ENCODE measurements at places on chromosomes 2 and 18.

DNA sequence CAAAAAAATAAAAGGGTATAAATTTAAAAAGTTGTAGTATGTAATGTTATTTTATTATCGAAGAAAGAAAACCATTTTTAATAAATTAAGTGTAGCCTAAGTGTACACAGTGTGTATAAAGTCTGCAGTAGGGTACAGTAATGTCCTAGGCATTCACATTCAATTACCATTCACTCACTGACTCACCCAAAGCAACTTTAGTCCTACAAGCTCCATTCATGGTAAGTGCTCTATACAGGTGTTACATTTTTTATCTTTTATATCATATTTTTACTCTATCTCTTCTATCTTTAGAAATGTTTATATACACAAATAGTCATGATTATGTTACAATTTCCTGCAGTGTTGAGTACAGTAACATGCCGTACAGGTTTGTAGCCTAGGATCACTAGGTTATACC is 59.5 kb downstream of the RABL2A start:
- DNase-seq = no peak

GRCh38 chr2:6535572-6535971 is 330.1 kb downstream of the CMPK2 start:
- DNase-seq = no peak

GRCh38 chr18:47791461-47791985 is 138.9 kb downstream of the SMAD2 start:
- no peak for DNase-seq

- DNase-seq = no peak
Measured at GRCh38 chr2:85838181-85838580, 50.6 kb downstream of the ST3GAL5 start.

DNA sequence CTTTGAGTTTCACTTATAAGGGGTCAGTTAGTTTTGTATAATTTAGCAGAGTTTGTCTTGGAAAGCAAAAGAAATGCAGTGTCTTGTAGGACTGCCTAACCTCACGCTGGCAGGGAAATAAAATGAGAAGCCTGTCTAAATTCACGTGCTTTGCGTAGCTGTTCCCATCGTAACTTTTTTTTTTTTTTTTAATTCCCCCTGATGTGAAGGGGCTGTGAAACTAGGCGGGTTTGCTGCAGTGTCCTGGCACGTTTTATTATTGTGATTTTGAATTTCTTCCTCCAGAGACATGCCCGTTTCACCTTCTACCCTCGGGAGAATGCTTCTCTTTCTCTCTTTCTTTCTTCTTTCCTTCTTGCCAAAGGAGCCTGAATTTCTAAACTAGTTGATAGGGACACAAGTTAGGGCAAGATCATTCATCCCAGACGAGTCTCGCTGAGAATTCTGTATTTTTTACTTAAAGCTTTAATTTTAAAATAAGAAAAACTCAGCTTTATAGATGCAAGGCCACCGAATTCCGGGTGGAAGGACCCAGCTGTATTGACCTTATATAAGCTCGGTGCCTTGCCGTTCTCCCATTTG is 2.3 kb downstream of the MEIS1 start:
- no peak for DNase-seq

DNA sequence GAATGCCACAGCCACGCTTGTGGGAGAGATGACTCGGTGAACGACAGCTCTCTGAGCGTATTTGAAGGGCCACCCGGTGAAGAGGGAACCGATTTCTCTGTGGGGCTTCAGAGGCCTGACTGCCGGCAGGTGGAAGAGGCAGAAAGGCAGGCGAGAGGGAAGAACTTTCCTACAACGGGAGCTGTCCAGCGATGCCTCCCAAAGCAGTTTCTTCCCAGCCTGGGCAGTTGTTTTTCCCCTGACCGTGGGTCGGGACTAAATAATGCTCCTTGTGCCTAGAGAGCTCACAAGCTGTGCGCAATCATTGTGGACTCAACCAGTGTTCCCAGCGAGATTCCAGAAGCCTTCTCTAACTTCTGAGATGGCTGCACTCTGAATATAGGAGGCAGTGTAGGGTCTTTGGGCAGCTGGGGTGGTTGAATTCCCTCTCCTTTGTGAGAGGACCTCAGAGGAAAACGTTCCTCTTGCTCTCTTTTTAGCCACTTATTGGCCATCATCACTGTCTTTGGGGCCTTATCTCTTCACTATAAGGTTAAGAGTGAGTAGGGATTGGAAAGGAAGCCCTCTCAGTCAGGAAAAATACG is 710 bp downstream of the SEC11C start:
- DNase-seq = peak; percentile 10

DNA sequence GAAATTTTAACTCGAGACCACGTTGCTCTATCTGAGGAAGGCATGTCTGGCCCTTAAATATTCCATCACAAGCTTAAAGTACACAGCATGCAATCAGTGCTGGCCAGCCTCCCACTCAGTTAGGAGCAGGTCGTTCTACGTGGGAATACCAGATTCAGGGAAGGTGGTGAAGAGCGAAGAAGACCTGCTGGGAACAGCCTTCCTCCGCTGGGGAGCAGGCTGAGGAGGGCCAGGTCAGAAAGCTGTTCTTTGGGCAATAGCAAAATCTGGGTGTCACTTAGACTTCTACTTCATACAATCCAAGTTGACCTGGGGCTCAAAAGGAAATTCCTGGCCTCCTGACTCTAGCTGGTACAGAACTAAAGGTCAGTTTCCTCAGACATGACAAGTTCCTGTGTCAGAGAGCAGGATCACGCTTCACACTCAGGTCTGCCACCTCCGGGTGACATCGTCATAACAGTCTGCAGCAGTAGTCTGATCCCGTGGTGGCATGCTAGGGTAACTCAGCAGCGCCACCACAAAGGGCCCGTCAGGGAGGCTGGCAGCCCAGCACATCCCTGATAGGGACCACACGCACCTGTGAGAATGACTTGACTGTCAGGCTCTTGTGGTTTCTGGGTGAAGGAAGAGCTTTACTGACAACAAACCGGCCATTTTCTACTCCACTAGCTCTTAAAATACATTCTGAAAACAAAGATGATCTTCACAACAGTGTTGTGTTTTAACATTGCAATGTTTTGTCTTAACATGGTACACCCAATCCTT is 35.2 kb upstream of the NAPG start:
- peak; percentile 10 for DNase-seq

DNA sequence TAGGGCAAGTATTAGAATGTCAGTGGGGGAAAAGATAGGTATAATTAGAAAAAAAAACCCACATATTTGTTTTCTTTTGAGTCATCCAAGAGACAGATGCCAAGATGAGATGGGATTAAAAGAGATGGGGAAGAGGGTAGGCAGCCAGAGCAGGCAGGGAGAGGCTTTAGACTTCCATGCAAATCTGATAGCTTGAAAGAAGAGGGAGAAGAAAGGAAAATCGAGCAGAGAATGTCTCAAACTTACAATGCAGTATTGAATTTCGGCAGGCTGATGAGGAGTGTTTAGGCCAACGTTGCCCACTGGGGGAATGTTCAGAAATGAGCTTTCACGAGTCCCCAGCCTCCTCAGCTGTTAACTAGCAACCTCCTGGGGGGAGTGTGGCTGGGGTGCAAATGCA is 91.3 kb downstream of the SPATS2L start:
- no peak for DNase-seq

GRCh38 chr2:106963156-106963555 is 77.2 kb upstream of the ST6GAL2 start:
- DNase-seq = no peak

DNA sequence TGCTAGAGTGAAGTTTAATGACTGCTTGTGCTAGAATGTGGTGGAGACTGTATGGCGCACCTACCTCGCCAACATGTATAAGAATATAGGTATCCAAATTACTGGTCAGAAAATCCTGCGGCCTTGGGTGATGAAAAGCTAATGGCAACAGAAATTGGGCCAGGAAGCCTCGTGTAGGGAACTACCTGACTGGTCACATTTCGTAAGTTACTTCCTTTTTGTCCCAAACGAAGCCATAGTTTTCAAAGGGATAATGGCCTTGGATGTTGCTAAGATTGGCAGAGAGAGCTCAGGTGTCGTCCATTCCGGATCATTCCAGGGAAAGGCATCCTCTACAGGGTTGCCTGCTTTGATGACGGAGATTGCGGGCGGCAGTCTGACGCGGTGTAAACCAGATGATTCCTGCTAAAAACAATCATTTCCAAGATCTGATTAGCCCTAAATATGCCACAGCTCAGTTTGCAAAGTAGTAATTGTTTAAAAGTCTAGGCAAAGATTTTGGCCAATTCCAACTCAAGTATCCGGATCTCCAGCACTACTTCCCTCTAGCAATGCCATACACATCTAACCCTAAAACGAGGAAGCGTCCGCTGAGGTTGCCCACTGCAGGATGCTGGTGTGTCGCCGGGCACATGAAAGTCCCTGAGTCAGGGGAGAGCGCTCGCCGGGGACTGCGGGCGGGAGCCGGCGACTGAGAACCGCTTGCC is 708 bp upstream of the MALT1 start:
- DNase-seq = no peak

DNA sequence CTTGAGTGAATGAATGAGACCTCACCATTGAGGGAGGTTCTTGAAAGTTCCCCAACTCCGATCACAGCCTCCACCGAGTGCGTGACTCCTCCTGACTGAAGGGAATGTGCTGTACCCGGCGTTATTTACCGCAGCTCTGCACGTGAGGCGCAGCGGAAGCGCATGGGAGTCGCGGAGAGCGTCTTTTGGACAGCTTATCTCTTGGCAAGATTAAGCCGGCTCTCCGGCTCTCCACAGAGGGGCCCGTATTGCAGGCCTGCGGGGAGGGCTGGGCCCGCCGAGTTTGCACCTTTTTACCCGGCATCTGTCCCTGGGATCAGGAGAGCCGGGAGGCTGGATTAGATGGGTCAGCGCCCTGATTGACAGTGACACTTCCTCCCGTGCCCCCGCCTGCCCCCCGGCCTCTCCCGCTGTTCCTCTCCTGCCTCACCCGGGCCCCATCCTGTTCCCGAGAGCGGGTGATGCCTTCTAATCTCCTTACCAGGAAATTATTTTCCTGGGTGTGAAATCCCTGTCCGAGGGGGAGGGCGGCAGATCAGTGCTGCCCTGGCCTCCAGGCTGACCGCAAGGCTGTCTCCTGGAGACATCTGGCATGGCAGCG is 176.3 kb downstream of the INHBB start:
- DNase-seq = no peak

GRCh38 chr2:158922601-158923000 is 45.8 kb upstream of the TANC1 start:
- no peak for DNase-seq

GRCh38 chr2:151189125-151189524 is 72.5 kb downstream of the RBM43 start:
- no peak for DNase-seq

- peak; percentile 15 for DNase-seq
Measured at GRCh38 chr2:174606336-174606735, 8.7 kb upstream of the WIPF1 start.

- no peak for DNase-seq
Measured at GRCh38 chr2:63742580-63742976, 99.1 kb upstream of the UGP2 start.

GRCh38 chr2:152155209-152155608 is 20.4 kb downstream of the STAM2 start:
- DNase-seq = no peak

DNA sequence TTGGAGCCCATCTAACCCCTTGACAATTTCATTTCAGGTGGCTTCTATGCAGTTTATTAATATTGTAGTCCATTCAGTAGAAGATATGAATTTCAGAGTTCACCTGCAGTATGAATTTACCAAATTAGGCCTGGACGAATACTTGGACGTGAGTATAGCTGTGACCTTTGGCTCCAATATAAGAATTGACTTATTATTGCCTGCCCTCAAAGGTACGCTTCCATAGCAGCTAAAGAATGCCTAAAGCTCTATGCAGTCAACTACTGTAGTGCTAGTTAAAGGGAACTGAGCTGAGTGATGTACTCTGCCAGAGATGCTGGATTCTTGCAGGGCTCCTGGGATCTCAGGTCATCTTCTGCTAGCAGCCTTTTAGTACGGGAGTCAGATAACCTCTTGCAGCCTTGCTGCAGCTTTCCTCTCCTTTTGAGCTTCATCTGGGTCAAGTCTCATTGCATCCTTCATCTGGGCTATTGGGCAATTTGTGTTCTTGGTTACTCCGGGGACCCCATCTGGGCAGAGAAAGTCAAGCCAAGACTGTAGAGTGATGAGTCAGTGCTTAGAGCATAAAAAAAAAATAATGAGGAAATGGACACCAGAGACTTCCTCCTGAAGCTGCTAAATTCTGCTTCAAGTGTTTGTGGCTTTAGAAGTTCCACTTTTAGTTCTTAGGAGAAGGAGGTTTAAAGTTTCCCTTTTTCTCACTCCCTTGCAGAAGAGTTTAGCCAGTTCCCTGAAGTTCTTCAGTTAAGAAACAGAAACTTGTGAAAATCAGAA is 105.6 kb downstream of the PRPF40A start:
- DNase-seq = no peak

DNA sequence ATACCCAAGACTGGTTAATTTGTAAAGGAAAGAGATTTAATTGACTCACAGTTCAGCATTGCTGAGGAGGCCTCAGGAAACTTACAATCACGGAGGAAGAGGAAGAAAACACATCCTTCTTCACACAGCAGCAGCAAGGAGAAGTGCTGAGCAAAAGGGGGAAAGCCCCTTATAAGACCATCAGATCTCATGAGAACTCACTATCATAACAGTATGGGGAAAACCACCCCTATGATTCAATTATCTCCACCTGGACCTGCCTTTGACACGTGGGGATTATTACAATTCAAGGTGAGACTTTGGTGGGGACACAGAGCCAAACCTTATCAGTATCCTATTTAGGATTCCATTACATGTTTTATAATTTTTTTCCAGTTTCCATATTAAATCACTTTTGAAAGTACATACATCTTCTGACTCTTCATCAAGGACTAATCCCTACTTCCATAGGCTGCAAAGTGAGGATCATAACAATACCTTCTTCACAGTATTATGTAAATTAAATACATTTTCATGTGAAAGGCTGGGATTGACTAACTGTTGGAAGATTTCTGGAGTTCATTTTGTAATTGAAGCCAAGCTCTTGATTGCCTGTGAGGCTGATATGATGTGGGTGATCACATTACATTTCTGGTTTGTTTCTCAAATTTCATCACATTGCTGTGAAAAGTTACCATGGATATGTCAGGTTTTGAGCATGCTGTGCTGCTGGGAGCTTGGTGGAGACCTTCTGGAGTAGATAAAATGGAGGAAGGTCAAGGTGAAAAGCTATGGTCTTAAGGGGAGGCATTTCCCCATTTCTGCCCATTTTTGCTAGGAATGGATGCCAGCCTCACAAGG is 31.7 kb upstream of the CERS6 start:
- DNase-seq = no peak
